ENCODE measurements at places on chromosomes 2 and 18.

DNA sequence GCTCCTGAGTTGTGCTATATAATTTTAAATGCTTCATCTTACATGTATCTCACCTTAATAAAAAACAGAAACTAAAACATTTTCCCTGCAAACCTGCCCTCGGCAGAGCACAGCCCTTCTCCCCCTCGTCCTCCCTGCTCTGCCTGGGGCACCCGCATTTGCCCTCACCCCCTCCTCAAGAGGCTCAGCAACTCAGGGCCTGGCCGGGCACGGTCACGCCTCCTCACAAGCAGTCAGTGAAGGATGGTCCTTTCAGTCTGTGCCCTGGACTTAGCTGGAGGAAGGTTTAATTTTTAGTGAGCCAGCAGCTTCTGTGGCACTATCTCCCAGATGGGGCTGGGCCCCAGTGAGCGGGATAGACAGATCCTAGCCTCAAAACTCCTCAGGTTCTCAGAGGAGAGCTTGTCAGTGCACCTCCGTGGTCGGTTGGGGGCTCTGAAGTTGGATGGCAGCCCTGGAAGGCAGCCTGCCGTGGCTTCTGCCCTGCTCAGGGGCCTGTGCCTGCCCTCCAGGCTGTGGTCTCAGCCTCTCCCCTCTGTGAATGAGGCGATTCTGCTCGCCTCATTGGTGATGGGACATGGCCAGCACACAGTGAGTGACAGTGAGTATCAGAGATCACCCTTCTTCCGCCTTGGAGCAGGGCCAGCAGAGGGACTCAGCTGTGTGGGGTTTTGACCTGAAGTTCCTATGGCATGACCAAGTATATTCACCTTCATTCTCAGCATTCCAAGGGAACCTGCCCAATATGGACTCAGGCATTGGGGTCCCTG is 56.3 kb upstream of the AFF3 start:
- no peak for DNase-seq

DNA sequence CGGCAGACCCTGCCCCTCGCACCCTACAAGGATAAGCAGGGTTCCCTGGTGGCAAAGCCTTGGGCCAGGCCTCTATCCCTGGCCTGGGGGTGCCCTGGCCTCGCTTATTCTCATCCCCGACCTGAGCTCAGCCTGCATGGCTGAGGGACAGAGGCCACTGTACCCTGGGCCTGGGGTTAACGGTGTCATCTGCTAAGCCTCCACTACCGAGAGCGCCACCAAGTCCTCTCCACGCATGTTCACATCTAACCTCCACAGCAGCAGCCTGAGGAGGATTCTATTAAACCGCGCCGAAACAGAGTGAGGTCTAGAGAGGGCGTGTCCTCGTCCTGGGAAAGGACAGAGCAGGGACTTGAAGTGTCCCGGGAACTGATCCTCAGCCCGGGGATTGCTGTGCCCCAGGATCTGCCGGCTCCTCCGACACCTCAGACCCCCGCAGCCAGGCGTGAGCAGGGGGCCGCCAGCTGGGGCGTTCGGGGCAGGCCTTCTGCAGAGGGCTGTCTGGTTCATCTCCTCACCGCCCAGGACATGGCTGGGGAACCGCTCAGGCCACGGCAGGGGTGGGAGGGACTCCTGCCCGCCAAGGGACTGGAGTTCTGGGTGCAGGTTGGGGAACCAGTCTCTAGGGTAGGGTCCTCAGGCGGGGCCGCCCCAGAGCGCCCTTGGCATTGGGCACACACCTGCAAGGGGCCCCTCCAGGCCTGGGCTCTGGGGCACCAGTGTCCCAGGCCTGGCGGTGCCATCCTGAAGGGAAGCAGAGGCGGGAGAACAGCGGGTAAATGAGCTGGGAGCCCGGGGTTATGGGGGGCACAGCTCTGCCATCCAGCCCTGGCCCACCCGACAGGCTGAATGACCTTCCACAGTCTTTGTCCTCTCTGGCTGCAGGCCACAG is 68.0 kb upstream of the SMAD7 start:
- DNase-seq: no peak

DNA sequence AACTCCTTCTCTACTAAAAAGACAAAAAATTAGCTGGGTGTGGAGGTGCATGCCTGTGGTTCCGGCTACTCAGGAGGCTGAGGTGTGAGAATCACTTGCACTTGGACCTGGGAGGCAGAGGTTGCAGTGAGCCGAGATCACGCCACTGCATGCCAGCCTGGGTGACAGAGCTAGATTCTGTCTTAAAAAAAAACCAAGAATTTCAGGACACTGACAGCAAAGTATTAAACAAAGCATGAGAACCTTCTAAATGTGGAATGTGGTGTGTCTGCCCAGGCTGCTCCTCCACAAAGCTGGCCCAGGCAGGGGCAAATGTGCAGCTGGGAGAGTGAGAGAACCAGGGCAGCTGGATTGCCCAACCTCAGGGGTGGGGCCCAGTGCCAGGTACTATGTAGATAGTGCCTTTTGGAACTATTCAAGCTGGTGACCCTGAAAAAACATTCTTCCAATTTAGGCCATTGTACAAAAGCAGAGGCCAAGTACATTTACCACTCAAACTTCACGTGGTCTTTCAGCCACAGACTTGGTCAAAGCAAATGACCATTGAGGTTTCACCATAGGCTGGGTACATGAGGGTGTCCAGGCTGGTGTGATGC is 6.7 kb upstream of the UGT1A5 start:
- DNase-seq: no peak

DNA sequence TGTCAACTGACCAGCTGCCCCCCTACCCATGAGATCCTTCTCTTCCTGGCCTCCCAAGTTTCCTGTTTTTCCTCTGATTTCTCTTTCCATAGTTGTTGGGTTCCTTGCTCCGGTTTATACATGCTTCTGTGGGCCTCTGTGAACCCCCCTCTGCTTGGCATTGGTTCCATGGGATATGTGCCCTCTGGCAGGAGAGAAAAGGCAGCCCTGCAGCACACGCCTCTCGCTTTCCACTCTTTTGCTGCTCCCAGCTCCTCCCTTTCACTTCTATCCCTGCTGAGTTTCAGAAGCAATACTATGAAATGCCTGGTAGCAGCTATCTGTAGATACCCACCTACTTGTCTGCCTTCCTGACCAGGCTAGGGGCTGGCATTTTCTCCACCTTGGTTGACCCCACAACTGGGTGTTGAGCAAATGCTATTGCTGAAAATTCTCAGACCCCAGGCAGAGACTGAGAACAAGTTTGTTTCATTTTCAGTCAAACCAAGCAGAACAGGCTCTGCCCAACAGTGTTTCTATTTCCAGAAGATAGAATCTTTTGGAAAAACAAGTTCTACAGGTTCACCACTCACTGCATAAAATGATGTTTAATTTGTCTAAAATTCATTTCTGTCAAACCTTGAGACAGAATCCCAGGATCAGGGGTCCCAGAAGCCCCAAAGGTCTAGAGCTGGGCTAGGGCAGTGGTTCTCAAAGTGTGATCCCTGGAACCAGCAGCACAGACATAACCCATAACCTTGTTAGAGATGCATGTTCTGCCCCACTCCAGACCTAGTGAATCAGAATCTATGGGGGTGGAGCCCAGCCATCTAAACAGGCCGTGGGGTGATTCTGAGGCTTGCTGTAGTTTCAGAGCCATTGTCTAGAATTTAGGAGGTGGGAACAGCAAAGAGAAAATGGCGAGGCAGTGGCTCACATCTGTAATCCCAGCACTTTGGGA is 13.4 kb downstream of the CAPG start:
- DNase-seq: no peak

- no peak for DNase-seq
These were observed 905 bp upstream of the NUP35 start for GRCh38 chr2:183123117-183123958.

DNA sequence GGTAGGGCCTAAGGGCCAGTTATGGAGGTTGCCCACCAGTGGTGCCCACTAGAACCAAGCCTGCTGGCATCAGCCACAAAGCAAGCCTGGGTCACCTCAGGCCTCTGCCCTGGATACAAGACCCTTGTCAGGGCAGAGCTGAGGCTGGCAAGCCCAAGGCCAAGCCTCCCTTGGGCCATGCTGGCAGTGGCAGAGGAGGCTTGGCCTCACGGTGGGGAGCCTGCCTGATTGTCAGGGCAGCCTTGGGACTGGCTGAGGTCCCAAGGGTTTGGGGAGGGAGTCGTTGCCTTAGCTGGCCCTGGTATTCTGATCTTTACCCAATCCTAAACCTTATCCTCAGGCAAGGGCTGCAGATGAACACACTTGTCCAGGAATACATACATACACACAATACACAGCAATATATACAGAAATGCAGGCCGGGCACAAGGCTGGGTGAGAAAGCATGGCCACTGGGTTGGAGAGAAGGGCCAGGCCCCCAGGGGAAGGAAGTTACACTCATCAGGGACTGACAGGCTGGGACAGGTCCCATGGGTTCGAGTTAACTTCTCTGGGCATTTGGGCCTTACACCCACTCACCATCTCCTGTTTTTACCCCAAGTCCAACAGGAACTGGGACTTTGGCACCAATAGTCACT is 21.0 kb downstream of the CCT7 start:
- no peak for DNase-seq

DNA sequence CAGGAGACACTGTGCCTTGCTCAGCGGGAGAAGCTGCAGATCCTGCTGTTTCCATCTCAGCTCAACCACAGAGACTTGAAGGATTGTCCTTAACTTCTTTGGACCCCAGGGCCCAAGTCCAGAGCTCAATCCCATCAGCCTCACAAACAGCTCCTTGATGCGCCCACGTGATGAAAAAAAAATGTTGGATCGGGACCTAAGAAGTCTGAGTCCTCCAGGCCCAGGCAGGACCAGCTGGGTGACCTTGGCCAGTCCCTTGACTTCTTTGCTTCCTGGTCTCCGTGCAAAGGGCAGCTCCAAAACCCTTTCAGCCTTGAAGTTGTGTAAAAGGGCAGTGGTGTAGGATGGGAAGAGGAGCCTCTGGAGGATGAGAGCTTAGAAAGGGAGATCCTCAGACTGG is 175.5 kb downstream of the ZFP36L2 start:
- no peak for DNase-seq

DNA sequence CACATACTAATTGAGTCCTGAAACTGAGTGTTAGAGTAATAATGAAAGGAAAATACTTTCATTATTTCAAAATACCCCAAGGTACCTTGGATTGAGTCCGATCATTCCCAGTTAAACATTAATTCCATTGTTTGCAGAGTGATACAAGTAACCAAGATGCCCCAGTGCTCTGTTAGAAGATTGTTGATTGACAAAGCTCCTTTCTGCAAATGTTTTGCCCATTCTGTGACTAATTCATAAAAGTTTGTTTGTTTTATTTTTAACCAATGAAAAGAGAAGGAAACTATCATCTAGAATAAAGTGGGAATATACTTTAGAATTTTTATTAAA is 124.0 kb downstream of the GULP1 start:
- no peak for DNase-seq

DNA sequence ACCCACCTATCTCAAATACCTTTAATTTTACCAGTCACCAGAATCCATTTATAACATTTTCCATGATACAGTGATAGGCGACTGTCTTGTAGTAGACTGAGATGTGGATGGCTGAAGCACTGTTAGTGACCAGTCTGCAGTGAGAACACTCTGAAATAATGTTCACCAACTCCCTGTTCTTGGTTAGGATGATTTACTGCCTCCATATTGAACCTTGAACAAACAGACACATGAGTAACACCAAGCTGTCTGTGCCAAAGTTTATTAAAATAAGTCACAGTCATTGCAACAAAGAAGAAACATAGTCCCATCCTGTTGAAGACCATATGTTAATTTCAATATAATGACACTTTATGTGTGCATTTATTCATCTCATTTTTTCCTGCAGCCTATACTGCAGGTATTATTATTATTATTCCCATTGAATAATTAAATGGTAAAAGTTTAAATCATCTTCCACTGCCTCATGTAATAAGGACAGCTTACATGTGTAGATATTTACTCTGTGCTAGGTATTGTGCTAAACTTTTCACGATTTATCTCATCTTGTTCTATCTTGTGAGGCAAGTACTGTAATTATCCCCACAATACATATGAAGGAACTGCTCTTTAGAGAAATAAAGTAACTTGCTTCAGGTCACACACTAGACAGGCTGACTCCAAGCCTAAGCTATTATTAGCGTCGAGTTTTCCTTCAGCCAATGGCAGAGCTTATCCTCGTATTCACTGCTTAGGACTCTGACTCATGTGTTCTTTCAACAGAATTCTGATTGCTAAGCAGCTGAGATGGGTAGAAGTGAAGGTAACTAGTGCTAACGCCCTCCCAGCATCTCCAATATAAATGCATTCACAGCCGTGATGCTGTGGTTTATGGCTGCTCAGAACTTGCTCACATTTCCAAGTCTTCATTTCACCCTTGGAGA is 62.5 kb downstream of the ONECUT2 start:
- DNase-seq: no peak

GRCh38 chr2:98263362-98263761 is 82.9 kb upstream of the CNGA3 start:
- DNase-seq: no peak

DNA sequence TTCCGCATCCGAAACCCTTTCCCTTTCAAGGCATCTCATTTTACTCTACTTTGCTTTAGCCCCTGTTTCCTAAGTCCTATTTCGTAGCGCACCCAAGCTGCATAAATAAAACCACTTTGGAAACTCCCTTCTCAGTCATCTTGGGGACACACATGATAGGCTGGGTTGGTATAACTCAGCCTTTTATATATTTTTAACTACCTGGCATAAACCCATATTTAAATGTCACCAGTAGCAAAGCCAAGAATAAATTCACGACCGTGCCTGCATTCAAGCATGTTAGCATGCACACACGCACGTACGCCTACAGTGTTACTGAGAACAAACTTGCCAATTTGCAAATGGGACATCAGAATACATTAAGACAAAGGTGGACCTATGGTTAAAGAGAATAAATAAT is 564.7 kb upstream of the PIK3C3 start:
- DNase-seq: no peak

GRCh38 chr2:235550378-235550760 is 56.5 kb downstream of the AGAP1 start:
- no peak for DNase-seq

DNA sequence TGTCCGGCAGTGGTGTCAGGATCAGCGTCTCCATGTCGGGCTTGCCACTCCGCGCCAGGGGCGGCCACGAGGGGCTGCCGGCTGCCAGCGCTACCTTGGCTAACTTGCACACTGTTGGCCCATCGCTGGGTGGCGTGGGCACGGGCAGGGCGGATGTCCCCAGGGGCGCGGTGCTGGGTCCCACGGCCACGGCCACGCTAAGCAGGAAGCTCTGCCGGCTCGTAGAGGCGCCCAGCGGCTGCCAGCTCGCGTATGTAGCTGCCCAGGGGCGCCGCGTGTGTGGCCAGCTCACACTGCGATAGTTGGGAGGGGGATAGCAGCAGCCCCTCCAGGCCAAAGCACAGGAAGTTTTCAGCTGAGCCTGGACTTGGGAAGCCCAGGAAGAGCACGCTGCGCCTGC is 249.4 kb downstream of the ANKRD30B start:
- DNase-seq: no peak
